H1 (cell line): ENCODE measurements at places on chromosomes 1 and 21. TPM values are rescaled to one million over a fixed set of nuclear protein-coding genes. Genes with fewer than 3 reads are reported as not detected.

DNA sequence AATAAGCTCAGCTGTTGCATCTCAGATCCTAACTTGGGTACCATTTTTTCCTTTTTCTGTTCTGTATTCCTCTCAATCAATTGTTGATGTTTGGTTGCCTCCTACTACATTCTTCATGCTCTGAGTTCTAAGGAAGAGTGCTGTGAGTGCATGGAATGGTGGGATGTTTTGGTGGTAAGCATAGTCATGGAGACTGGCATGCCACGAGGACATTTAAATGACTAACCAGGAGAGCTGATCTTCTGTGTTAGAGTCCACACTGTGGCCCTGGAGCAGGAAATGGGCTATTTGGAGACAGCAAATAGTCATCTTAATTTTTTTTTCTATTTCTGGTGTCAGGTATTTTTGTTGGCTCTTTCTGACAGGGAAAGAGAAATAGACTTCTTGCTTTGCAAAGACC is 69.5 kb upstream of the HSD17B7 start:
- H3K4me1 ChIP-seq, result no peaks in the 10 kb centered on the region
- no peaks in the 10 kb centered on the region for H3K36me3 ChIP-seq
- no peak overlapping the region for H3K4me3 ChIP-seq
- no peaks in the 10 kb centered on the region for H3K27me3 ChIP-seq
- no peak for DNase-seq
- H3K27ac ChIP-seq, result no peak overlapping the region

DNA sequence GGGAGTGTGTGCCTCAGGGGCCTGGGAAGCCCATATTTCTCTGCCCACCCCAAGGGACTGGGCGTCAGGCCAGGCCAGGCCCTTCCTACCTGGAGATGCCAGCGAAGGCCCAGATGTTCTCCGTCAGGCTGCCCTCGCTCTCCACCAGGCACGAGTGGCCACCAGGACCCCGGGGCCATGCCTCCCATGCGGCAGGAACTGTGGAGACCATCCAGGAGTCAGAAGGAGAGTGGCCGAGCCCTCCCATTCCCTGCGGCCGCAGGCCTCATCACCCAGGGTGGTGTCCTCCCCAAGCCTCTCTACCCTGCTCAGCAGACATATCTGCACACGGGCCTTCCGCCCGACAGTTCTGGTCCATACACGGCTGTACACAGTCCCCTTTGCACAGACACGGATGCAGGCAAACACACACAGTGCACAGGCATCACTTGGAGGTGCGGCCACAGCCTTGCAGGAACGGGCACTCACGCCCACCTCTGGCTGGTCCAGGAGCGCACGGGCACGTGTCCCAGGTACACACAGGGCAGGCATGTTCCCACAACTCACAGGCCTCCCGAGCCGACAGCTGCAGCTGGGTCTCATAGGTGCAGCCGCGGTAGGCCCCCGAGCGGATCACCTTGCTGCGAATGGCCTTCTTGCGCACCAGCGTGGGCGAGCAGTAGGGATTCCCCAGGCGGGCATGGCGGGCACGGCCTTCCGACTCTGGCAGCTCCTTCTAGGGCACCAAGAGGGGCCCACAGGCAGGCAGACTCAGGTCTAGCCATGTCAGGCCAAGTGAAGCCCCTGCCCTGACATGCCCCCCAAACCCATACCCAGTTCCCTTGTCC is 5.9 kb upstream of the KIF17 start:
- DNase-seq, result no peak
- peaks cover 3% of the 10 kb centered on the region for H3K27me3 ChIP-seq
- H3K4me1 ChIP-seq, result no peaks in the 10 kb centered on the region
- no peak overlapping the region for H3K27ac ChIP-seq
- H3K4me3 ChIP-seq, result no peak overlapping the region

GRCh38 chr21:25297117-25297516 is 310.2 kb downstream of the MRPL39 start:
- no peaks in the 10 kb centered on the region for H3K36me3 ChIP-seq
- no peak for DNase-seq
- H3K27ac ChIP-seq, result no peak overlapping the region
- no peak overlapping the region for H3K4me3 ChIP-seq

- no peak for DNase-seq
- H3K4me3 ChIP-seq, result no peak overlapping the region
- no peak overlapping the region for H3K27ac ChIP-seq
Observed at GRCh38 chr1:39722495-39722894, 16.2 kb upstream of the PPIE start.

DNA sequence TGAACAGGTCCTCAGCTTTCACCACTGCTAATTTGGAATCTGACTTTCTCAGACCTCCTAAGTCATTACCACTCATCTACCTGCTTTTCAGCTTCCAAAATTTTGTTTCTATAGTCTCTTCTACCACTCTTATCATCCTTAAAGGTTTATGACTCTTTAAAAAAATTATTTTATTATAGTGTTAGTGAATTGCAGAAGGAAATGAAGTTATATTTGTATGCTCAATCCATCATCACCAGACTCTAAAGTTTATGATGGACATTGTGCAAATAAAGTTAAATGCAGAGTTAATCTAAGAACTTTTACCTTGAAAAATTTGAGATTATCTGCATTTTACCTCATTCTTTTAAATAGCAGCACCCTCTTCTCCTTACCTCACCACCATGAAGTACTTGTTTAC is 14.6 kb downstream of the CDC42BPA start:
- H3K36me3 ChIP-seq, result no peaks in the 10 kb centered on the region
- H3K27me3 ChIP-seq, result no peaks in the 10 kb centered on the region
- H3K4me1 ChIP-seq, result no peaks in the 10 kb centered on the region
- H3K27ac ChIP-seq, result no peak overlapping the region
- no peak for DNase-seq
- H3K4me3 ChIP-seq, result no peak overlapping the region

GRCh38 chr1:67780637-67781036 is 52.6 kb downstream of the GNG12 start:
- H3K4me1 ChIP-seq, result no peaks in the 10 kb centered on the region
- H3K4me3 ChIP-seq, result no peak overlapping the region
- no peak for DNase-seq
- H3K27ac ChIP-seq, result no peak overlapping the region
- no peaks in the 10 kb centered on the region for H3K36me3 ChIP-seq

The CFAP107 gene
- polyA plus RNA-seq, result 0.13 and 0.23 TPM in 2 replicates

The OVAAL gene
- not detected in 2 replicates for polyA plus RNA-seq

The PM20D1 gene
- 0.05 TPM in 1 of 2 replicates, not detected in the other for polyA plus RNA-seq

The RAB7B gene
- polyA plus RNA-seq, result 0.05 and 0.06 TPM in 2 replicates
